ENCODE measurements at places on chromosomes 6 and 20.

- no peak for DNase-seq
These were observed 73.1 kb downstream of the TPBG start for GRCh38 chr6:82436740-82437139.

GRCh38 chr20:32914031-32914430 is 55.3 kb downstream of the EFCAB8 start:
- no peak for DNase-seq

- DNase-seq, result no peak
These were observed 186.1 kb downstream of the UNC5CL start for GRCh38 chr6:40852779-40853373.

- no peak for DNase-seq
These were observed 236.4 kb upstream of the ASCC3 start for GRCh38 chr6:101117393-101118135.

DNA sequence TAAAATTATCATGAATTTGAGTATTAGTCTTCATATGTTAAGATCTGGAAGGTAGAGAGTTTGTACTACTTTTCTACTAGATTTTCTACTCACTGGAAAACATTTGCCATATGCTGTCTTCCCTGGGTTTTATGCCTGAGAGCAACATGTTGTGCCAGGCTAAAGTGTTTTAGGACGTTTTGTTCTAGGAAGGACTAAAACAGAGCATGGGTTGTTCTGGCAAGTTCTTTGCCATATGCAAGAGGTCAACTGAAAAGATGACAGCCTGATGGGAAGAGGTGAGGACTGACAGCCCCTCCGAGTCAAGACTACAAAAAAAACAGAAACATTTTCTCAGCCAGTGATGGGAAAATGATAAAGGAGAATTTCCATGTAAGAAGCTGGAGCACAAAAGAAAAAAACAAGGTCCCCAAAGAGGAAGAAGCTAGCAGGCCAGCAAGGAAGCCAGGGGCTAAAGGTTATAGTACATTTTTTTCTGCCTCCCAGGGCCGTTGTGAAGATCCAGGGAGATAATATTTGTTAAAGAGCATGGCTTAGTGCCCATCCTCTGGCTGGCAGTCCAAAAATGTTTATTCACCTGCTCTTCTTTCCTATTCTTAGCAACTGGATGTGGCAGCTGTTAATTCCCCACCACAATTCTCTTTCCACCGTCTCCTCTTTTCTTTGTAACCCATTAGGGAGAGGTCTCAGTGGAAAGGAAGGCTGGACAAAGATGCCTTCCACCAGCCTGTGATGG is 7.8 kb downstream of the SCGN start:
- DNase-seq, result no peak

GRCh38 chr6:12189661-12190060 is 100.5 kb upstream of the EDN1 start:
- no peak for DNase-seq

DNA sequence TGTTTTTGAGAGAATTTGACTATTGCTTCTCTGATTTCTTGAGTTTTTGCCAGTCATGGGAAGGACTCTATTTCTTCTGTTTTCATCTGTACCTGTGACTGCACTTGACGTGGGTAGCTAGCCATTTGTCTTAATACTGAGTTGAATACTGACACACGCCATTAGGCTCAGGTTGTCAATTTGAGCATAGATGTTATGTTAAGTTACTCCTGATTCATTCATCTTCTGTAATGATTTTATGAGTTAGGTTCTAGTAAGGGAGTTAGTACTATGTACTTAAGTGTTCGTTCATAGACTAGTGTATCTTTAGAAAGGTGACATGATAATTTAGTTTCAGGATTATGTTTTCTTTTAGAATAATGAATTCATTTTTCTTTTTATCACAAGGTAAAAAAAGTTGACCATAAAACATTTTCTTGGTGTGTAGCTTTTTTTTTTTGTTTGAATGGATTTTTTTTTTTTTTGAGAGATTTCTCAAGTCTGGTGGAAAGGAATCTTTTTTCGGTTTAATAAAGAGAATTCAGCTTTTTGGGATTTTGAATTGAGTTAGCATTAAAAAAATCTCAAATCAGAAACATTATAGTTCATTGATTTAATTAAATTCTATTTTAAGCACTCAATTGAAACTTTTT is 1.7 kb downstream of the AFDN start:
- DNase-seq, result no peak

DNA sequence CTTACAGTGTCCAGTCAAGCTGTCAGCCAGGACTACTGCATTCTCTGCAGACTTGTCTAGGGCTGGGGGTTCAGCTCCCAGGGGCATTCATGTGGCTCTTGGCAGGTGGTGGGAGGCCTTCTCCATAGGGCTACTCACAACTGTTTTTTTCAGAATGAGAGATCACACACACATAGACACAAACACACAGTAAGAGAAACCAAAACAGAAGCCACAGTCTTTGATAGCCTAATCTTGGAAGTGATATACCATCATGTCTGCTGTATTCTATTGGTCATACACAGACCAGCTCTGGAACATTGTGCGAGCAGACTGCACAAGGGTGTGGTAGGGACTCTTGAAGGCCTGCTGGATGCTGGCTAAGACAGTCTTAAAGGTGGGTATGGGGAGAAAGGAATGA is 13.5 kb downstream of the TMEM170B start:
- DNase-seq, result no peak

DNA sequence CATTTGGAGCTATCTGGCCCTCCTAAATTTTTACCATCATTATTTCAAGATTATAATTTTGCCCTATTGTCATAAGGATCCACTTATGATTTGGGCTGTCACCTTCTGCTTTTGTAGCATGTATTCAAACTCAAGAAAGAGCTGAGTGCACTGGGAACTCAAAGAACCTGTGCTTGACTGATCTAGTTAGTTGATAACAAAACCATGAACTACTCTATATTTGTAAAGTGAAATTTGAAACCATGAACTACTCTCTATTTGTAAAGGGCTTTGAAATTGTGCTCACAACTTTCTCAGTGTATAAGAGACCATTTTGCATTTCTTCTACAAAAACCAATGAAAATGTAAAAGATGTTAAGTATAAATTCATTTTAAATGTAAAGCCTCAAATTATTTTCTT is 77.5 kb upstream of the POPDC3 start:
- no peak for DNase-seq

DNA sequence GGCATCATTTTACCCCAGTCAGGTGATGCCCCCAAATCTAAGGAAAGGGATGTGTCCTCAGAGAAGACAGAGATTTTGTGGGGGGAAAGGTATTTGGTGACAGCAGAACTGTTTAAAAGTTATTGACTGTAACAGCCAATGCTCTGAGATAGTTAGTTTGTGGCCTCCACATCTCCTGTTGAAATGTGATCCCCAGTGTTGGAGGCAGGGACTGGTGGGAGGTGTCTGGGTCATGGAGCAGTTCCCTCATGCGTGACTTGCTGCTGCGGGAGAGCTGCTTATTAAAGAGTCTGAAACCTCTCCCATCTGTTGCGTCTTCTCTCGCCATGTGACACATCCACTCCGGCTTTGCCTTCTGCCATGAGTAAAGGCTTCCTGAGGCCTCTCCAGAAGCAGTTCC is 282.8 kb upstream of the FOXQ1 start:
- no peak for DNase-seq

DNA sequence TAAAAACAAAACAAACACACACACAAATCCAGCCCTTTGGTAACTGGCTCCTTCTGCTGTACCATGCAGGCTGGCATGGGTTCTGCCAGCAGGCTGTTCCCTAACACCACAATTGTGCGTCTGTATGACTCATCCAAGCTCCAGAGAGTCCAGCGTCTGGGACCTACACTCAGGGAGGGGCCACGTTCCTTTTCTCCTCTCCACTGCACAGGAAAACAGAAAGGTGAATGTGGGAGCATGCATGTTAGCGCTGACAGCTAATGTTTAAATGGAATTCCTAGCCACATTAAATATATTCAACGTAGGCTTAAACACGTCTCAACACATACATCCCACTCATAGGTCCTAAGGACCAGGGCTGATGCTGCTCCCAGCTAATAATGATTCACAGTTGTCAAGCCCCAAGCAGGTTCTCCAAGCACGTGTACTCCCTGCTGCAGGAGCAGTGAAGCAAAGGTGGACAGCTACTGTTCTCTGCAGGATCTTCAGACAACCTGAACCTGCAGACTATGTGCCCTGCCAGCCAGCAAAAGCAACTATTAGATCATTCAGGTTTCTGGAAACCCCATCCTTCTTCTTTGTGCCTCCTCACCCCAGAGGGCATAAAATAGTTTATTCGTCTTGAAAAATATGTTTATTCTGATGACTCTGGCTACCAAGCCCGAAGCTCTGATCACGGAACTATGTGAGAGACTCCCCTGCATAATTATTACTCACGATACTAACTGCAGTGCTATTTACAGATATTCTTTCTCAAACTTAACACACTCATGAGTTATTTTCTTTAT is 20.9 kb downstream of the MAP1LC3A start:
- no peak for DNase-seq

DNA sequence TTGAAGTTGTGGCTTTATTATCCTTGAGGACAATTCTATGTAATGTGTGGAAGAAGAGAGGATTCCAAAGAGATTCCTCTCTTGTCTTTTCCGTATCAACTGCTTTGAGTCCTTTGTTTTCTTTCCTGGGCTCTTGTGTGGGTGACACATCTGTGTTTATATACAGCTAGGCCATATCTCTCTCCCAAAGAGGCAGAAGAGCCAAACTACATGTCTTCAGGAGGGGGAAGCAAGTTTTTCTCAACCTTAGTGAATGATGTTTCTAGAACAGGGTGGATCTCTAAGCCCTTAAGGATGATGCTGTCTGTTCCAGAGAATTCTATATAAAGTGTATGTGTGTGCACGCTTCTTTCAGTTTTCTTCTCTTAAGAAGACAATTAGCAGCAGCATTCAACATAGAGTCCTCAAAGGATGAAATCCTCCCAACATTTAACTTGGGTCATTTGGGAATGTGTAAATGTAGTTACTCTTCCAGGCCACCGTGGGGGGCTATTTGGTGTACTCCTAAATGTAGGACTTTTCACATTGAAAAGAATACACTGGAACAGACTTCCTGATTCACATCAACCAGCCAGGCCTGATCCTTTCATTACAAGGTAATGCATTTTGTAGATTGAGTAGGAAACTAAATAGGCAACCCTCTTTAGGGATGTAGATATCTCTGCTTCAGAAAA is 92.8 kb upstream of the EEF1E1 start:
- DNase-seq, result no peak

GRCh38 chr6:97399208-97399607 is 116.2 kb upstream of the MMS22L start:
- no peak for DNase-seq

GRCh38 chr6:129251669-129252376 is 368.9 kb downstream of the LAMA2 start:
- no peak for DNase-seq

Data from stimulated activated CD4-positive, alpha-beta T cell treated with anti-CD3 and anti-CD28 coated beads, Interleukin-1b, Interleukin-23, amount 100 ng/mL, for 1 hour (primary cell).